ENCODE measurements at places on chromosomes 2 and 18.

GRCh38 chr18:7590826-7591560, 23.9 kb downstream of the PTPRM start:
- no peak for DNase-seq

DNA sequence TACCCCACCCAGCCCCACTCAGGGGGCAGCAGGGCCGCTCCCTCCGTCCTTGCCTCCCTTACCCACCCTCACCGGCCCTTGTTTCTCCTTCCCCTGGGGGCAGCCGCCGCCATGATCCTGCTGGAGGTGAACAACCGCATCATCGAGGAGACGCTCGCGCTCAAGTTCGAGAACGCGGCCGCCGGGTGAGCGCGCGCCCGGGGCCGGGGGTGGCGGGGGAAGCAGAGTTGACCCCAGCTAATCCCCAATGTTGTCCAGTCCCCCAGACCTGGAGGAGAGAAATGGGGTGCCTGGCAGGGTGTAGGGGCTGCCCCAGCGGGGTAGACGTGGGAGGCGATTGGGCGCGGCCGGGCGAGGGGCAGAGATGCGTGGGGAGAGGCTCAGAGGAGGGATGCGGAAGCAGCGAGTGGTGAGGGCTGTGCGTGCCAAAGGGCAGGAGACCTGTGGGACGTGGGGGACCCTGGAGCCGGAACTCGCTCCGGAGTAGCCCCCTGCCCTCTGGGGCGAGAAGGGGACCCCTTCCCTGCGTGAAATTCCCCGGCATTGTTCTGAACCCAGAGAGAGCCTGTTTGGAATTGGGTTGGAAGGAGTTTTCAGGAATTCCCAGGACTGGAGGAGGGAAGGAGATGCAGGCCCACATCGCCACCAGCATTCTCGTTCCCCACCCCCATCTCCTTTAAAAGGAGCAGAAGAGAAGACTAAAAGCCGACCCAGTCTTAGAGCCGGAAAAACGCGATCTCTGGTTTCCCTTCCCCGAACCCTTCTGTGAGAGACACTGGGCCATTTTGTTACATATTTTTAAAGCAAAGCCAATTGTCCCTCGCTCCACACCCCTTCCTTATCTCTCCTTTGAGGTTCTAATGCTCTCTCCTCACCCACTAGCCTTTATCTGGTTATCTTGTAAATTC, 625 bp downstream of the ARPC2 start:
- no peak for DNase-seq

DNA sequence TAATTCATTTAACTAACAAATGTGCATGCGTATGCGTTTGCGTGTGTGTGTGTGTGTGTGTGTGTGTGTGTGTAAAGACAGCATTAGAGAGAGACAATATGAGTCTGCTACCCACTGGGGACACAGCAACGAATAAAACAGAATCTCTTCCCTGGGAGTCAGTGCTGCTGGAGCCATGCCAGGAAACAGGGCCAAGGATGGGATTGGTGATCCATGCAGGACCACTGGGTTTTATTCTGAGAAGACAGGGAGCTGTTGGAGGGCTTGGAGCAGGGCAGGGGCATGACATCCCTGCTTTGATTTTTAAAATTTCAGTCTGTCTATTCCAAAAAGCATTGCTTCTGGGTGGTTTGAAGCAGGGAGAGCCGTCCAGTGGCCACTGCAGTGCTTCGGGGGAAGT, 62.9 kb downstream of the PDCL3 start:
- no peak for DNase-seq

- no peak for DNase-seq
These were observed 286.0 kb upstream of the SLC14A2 start for GRCh38 chr18:45329316-45329715.

GRCh38 chr2:101754618-101755017, 57.1 kb downstream of the MAP4K4 start:
- DNase-seq, result no peak

DNA sequence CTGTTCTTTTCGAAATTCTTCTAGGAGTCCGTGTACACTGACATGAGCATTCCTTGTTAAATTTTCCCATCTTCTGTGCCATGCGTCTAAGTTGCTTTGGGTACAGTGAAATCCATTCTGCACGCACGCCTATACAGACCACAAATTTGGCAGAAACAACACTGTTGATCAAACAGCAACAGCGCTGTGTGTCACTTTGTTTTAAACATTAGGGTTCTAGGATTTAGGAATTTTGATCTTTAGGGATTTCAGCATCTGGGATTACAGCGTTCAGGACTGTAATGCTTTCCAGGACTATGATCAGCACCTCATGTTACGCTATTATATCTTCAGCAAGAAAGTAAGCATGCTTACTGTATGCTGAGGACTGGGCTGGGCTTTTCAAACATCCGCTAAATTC, 47.1 kb upstream of the FHL2 start:
- no peak for DNase-seq

DNA sequence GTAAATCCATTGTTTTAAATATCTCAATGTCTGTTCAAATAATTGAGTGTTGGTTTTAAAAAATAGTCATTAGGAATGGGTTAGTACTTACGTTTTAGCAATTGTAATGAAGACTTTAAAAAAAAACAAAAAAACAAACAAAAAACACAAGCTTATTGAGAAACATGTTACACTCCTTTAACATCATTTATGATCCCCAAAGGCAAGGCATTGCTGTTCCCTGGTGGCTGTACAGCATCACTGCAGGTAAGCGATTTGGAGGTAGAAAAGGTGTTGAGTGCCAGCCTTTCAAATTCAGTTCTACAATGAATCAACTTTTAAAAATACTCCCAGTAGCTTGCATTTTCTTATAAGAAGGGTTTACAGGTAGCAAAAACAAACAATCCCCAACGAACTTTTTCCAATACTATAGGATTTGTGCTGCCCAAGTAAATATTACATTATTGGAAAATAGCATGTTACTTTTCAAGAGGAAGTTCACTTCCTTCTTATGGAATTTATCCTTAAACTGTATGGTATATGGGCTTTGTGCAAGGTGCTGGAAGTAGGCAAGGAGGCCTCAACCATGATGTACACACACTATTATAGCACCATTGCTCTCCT, 27.5 kb downstream of the CNRIP1 start:
- no peak for DNase-seq

DNA sequence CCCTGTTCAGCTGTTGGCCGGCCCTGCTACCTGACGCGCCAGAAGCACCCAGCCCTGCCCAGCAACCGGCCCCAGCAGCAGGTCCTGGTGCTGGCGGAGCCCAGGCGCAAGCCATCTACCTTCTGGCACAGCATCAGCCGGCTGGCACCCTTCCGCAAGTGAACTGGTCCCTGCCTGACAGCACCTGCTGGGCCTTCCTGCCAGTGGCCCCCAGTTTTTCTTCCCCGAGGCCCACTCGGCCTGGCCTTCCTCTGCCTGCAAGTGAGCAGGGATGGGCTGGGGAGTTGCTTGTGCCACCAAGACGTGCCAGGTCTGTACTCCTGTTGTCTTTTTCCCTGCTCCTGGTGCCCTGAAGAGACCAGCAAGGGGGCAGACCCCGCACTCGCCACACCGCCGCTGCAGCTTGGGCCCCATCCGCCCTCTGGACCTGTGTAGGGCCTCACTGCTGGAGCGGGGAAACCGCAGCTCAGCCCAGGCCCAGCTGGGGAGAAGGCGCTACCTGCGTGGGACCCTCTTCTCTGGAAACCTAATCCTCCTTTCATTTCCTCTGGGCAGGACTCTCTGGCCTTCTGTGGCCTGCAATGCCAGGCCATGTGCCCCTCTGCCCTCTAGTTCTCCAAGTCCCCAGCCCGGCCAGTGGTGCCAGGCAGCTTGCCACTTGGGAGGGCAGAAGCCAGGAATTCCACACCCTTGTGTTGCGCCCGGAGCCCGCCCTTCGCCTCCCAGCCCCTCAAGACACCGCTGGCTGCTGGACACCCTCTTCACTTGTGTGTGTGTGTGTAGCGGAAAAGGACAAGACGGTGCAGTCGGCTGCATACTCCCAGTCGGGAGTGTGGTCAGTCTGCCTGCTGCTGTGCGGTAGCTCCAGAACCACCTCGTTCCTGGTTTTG, 47.0 kb downstream of the FAM168B start:
- no peak for DNase-seq

- no peak for DNase-seq
These were observed 5.1 kb downstream of the ACTG2 start for GRCh38 chr2:73897934-73898333.

- DNase-seq, result no peak
These were observed 46.3 kb downstream of the ADCYAP1 start for GRCh38 chr18:950882-951495.

- DNase-seq, result no peak
These were observed 56.3 kb downstream of the SLC16A14 start for GRCh38 chr2:230012267-230012884.

- no peak for DNase-seq
These were observed 1858.7 kb upstream of the CELF4 start for GRCh38 chr18:39424261-39424660.

DNA sequence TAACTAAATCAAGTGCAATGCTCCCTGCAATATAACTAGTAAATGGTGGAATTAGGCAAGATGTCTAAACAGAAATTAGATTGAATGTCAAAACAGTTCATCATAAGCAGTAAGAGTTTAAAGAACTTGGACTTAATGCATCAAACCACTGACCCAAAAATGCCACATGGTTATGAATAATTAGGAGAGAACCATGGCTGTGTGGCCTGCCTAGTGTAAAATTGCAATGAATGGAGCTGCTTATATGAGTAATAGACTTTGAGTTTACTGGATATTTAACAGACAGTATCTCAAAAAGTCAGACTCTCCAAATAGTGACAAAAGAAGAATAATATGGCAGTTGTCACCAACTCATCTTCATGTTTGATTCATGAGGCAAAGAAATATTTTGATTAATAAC, 101.6 kb upstream of the COL5A2 start:
- DNase-seq, result no peak

DNA sequence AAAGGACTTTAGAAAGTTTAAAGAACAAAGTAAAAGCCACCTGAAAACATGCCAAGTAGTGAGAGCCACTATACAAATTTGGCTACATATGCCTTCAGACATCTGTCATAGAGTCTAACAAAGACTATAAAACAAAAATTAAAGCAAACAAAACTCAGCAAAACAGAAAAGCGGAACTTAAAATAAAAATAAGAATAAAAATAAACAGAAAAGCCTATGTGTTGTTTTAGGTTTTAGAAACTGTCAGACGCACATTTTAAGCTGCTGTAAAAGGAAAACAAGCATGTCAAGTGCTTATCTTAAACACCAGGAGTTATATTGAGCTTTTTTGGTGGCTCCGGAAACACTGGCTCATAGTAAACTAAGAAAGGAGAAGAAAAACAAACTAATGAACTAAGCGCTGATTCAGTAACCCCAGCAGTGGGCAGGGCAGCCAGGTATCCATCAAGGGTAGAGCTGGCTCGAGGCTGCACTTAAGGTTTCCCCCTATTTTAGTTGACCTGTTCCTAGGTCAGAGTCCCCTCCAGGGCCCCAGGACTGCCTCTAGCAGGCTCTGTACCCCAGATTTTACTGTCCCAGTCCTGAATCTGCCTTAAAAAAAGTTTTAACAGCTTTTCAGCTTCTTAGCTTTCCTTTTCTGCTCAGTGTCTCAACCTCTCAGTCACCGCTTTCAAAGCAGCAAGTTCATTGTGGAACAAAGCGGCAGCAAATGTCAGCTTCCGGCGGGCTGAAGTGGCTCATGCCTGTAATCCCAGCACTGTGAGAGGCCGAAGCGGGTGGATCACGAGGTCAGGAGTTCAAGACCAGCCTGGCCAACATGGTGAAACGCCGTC, 15.4 kb upstream of the RMC1 start:
- DNase-seq, result no peak

- no peak for DNase-seq
These were observed 28.9 kb upstream of the ARHGEF4 start for GRCh38 chr2:130807659-130808385.

DNA sequence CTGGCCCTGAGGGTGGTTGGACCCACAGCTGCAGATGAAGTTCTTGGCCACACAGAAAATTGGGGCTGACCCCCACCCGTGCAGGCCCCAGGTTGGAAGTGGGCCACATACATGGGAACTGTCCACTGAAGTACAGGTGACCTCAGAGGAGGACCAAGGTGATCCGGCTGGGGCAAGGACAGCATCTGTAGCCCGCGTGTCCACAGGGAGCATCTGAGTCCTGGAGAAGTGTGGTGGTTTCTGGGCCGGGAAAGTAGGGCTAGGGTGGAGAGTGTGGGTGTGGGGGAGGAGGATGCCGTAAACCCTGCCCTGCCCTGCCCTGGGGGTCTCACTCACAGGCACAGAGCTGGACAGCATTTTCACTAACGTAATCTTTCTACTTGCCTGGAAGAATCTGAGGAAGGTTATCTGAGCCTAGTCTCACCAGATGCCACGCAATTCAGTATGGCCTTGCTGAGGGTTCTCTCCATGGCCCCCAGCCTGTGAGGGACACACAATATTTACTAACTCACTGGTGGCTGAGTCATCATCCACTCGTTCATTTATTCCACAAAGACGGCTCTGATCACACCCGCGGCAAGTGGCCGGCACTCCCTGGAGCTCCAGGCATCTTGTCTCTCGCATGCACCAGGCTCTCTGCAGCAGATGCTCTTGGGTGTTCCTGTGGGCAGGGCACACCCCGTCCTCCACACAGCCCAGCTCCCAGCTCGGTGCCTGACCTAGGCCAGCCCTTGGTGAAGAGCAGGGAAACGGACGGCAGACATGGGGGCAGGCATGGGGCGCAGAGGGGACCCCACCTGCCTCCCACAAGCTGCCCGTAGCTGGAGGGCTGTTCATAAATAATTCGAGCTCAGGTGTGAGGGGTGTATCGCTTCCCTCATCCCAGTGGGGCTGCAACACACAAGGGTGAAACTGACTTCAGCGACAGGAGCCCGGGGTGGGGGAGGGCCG, 51.2 kb downstream of the INHBB start:
- DNase-seq, result no peak

DNA sequence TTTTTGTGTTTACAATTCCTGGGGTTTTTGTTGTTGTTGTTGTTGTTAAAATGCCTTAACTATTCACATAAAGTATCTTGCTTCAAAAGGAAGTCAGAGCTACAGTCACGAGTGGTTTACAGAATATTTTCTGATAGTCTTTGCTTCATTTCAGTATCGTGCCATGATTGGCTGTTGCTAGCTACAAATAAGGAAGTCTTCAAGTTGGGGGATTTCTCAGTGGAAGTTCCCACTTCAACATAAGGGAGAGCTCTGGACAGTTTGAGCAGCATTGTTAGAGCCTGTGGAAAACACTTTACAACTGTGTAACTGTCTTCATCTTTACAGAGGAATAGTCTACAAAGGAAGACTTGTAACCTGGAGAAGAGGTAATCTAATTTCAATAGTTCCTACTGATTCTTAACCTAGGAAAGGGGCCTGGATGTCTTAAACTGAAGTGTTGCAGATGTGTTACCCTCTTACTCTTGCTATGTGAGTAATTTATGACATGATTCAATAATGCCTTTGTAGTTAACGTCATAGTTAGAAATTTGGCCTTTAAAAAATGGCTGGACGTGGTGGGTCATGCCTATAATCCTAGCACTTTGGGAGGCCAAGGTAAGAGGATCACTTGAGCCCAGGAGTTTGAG, 23.4 kb upstream of the TANK start:
- no peak for DNase-seq

GRCh38 chr2:205701509-205701908, 19.2 kb downstream of the NRP2 start:
- no peak for DNase-seq

- no peak for DNase-seq
These were observed at the start of gene RNF149 for GRCh38 chr2:101308432-101309210. RNF149 (minus strand) TSS chr2:101308701; CDS start chr2:101308588, 113 bp downstream.

GRCh38 chr2:239374896-239375277, 25.9 kb downstream of the HDAC4 start:
- DNase-seq, result no peak

- no peak for DNase-seq
These were observed 61.3 kb downstream of the IL1R2 start for GRCh38 chr2:102053096-102053495.

Measured in cortex of kidney (tissue), 1 donor.